ENCODE measurements at places on chromosomes 12 and 14.
A peak's percentile ranks its signal among the peaks of the same experiment; 100 is the strongest.

GRCh38 chr12:24948420-24948756, 513 bp downstream of the BCAT1 start:
- DNase-seq, result peak; percentile 11

DNA sequence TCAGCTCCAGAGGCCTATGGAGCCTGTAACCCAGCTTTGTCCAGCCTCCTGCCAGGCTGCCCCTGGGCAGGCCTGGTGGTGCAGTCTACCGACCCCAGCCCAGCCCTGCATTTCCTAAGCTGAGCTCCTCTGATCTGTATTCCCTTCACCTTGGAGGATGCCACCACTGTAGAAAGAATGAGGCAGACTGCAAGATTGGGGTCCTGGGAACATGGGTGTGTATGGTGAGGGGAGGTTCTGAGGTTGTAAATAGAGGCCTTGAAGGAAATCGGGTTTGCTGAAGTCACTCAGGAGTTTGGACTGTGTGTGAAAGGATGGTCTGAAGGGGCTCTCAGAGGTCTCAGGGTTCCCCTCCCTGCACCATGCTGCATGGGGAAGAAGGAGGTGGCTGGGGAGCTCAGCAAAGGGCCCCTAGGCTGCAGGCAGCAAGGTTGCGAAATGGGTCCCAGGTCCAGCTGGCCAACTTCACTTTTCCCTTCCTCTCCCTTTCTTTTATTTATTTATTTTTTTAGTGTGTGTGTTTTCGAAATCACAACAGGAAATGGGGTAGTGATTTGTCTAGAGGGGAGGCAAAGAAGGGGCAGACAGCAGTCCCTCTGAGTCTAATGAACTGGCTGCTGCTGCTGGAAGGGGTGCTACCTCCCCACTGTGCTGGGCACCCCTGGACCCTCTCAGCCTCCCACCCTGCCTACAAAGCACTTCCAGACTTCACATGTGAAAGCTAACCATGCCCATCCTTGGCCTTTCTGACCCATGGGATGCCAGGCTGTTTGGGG, 1.2 kb upstream of the LRP1-AS start:
- DNase-seq, result no peak

- no peak for DNase-seq
Observed at GRCh38 chr12:77924703-77925102, 94.0 kb downstream of the NAV3 start.

DNA sequence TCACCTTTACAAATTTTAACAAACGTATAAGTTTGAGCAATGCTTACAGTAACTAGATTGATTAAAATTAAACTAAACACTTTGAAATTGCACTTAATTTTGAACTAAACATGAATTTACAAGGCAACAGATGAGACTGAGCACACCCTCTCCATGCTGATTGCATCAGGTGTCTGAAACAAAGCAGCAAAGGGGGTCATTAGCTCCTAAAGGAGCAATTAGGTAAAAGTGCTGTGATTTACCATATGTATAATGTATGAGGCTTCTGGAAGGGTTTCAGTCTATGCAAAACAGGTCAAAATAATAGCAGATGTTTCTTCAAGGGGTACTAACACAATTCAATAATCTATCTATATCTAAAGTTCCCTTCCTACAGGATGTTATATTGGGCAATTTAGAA, 98.8 kb upstream of the LMNTD1 start:
- no peak for DNase-seq

DNA sequence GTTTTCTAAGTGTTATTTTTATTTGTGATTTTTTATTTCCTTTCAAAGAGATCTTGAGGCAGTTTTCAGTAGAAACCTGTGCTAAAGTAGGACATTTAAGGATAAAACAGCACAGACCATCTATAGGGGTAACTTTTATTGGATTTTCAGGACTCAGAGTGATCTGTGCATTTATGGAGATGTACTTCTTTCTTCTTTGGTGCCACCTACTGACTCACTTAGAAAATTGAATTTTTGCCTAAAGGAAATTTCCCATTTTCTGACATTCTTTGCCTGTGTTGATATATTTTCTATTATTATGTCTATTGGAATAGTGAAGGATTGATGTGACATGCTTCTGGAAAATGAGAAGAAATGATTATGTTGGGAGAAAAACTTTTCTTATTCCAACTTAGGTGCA, 113.0 kb downstream of the UNC79 start:
- no peak for DNase-seq
